ENCODE measurements at places on chromosomes 3 and 15.
A peak's percentile ranks its signal among the peaks of the same experiment; 100 is the strongest.

GRCh38 chr15:41024131-41024530 lies 70.9 kb downstream of the CHAC1 start:
- no peak for DNase-seq

DNA sequence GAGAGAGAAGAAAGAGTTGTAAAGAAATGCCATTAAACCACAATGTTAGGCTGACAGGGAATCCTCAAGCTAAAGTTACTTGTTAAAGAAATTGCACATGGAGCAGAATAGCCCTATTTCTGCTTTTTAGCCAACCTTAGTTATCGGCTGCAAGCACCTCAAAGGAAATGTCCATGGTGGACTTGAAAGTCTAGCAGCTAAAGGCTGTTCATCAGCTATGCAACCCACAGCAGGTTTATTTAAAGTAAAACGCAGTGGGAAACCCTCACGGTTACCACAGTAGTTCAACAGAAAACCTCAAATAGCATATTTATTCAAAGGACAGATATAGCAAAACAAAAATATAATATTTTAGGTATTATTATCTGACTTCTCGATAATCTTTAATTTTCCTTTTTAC lies 967.2 kb downstream of the IGSF11 start:
- no peak for DNase-seq

- DNase-seq = no peak
Observed at GRCh38 chr3:78079514-78079913, 1039.6 kb downstream of the ROBO2 start.

DNA sequence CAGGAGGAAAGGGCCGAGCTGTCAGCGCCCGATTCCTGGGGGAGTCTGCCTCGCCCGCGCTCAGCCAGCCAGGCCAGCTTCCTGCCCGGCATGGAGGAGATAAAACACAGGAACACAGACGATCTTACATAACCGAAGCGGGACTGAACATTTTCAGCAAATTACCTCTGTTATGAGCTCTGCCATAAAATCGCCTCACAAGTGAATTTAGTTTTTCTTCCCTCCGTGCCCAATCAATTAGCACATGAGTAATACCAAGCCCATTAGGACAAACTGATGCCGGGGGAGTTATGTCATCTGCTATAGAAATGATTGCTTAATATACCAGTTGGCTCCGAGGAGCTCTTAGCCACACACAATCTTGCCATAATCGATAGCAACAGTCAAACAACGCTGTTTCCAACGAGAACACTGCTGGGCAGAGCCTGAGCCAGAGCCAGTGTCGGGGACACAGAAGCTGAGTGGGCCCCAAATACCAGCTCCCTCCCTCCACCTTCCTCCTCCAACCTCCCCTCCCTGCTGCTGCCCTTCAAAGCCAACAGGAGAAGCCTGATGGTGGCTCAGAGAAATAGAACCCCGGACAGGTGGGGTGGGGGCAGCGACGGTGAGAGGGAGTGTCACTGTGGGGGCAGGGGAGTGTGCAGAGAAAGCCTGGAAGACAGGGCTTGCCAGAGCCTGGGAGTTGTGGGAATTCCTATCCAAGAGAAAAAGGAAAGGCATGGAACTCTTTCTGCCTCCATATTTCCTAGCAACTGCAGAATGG lies 279.4 kb upstream of the TLE3 start:
- DNase-seq = no peak

DNA sequence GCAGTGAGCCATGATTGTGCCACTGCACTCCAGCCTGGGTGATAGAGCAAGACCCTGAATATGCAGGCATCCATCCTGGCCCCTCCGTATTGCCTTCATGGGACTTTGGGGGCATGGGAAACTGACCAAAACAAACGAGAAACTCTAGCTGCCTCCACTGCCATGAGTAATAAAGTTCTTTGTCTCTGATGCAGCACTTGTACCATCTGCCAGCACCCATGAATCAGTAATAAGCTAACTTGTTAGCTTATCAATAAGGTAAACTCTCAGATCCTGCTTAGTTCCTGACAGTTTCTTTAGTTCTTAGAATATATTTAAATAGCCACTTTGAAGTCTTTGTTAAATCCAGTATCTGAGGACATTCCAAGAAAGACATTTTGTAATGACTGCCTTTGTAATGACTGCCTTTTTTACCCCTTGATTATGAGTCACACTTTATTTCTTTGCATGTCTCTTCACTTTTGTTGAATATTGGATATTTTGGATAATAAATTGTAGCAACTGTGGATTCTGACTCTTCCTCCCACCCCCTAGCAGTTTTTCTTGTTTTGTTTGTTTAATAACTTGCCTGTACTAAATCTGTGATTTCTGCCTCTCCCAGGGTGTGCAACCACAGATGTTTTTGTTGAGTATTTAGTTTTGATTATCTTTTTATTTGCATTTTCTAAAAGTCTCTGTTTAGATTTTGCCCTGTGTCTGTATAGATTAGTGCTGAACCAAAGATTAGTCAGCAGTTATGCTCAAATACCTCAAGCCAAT lies 136.9 kb downstream of the HCN4 start:
- DNase-seq = no peak

DNA sequence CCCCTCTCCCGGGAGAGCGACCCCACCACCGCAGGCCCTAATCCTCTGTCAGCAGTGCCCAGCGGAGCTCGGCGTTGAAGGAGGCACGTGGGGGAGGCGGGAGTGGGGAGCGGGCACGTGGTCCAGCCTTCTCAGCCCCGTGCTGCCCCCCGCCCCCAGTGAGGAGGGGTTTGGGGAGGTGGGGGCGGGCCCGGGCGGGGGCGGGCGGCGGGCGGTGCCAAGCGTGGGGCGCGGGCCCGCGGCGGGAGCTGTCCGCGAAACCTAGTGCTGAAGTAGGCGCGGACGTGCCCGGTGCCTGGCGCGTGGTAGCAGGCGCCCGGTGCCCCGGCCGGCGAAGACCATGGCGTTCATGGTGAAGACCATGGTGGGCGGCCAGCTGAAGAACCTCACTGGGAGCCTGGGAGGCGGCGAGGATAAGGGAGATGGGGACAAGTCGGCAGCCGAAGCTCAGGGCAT lies at the start of gene CPLX3:
Gene CPLX3, plus strand, starts transcription at position 264 of the 456 bp plus-strand sequence. Its CDS starts 77 bp downstream, at position 341.
- peak; percentile 58 for DNase-seq

DNA sequence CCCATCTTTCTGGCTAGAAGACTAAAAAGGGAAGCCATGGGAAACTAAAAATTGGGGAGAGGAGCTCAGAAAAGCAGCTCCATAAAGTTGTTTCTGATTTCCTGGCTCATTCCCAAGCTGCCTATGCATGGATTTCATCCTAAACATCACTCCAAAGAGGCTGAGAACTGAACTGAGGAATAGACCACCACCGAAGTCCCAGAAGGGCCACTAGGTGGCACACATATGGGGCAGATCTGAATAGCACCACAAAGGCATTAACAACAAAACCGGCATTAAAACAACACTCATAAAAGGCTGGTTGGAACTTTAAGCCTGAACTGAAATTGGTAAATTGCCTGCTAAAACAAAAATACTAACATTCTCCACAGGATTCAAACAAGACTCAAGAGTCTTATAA lies 106.3 kb downstream of the PLD1 start:
- peak; percentile 45 for DNase-seq

- no peak for DNase-seq
Observed at GRCh38 chr3:130823996-130824395, 69.9 kb upstream of the ATP2C1 start.

DNA sequence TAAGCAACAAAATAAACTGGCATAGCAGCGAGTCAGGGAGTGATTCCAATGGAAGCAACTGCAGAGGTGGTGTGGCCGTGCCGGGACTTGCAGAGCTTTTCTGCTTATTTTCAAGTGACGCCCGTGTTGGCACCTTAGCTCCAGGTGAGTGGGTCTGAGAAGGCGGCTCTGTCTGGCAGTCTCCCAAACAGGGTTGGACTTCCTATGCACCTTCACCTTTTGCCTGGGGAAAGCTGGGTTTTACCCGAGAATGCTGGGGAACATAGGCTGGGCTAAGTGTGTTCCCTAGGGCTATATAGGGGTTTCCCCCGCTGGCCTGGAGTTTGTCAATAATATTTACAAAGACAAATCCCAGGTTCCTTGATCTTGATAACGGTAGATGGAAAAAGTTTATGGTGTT lies 179.9 kb upstream of the TBL1XR1 start:
- no peak for DNase-seq

- DNase-seq = no peak
Observed at GRCh38 chr3:184658223-184658928, 53.5 kb downstream of the MAGEF1 start.

GRCh38 chr15:101433396-101433795 lies 56.1 kb downstream of the PCSK6 start:
- peak; percentile 42 for DNase-seq

- no peak for DNase-seq
Observed at GRCh38 chr15:42735382-42736165, 1.4 kb downstream of the CDAN1 start.

DNA sequence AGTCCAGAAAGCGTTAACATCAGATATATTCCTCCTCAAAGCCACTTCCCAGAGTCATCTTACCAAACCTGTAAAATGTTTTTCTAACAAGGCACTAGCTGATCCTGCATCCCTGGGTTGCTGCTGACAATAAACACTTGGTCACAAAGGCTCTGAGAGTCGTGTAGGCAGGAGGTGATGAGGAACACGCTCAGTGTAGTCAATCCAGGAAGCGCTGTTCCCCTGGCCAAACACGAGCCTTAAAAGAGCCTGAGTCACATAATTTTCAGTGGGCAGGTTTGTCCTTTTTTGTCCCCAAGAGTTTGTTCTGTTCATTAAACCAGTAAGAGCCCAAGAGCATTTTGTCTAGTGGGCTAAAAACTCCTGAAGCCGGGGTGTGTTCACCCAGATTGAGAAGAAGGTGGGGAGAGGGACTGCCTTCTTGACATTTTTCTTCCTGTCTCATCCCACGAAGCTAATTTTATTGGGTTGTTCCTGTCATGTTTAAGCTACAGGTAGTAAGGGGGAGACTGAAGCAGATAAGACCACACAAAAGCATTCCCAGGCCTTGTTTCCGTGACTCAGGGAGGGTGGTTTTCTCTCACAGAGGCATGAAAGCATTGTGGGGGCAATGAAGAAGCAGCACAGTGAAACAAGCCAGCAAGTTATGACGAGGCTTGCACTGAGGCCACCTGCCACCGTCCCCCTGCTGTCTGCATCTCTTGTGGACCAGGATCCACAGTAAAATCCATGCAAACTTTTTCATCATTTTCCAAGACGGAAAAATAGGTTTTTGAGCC lies 73.7 kb downstream of the FOXB1 start:
- DNase-seq = no peak

DNA sequence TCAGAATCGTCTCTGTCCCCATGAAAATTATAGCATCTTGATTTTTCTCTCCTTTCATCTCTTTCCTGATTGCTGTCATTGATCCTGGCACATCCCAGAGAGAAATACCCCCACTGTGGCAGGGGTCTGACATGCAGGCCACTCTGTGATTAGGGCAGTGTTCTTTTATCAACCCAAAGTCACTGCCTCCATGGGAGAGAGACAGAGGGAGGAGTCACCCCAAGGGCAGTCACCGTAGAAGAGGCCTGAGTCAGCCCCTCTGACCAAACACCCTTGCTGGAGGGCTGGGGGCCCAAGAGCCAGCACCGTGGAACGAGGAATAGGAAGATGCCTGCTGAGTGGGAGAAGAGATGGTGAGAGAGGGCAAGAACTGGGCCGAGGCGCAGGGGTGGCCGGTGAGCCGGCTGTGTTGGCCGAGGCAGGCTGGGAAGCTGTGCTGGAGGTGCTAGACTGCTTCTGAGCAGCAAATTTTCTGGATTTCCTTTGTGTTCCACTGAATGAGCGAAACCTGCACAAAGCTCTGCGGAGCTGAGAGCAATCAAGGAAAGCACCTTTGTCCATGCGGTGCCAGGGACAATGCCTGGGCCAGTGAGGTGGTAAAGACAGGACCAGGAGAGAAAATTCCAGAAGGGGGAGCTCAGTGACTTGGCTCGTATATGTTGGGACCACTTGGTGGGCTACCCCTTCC lies 103.8 kb downstream of the ADCY5 start:
- no peak for DNase-seq

- no peak for DNase-seq
Observed at GRCh38 chr3:94778289-94778688, 715.4 kb downstream of the NSUN3 start.

- DNase-seq = peak; percentile 66
Observed at GRCh38 chr3:179898024-179898423, 138.7 kb downstream of the PEX5L start.

- no peak for DNase-seq
Observed at GRCh38 chr3:49162751-49163419, 3.2 kb downstream of the CCDC71 start.

DNA sequence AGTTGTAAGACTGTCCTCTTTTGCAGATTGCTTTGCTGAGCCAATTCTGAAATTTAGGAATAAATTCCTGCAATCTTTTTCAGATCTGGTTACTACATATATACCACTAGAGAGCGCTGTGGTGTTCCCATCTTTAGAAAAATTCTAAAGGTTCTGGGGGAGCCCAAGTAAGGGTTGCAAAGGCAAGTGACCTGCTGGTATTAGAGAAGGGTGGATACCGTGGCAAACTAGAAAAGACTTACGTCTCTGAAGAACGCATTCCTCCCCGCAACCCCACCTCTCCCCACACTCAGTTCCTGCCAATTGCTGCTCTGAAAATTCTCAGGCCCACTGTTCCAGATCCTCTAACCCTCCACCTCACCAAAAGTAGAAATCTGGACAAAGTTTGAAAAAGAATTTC lies 48.5 kb downstream of the EFHB start:
- DNase-seq = no peak

DNA sequence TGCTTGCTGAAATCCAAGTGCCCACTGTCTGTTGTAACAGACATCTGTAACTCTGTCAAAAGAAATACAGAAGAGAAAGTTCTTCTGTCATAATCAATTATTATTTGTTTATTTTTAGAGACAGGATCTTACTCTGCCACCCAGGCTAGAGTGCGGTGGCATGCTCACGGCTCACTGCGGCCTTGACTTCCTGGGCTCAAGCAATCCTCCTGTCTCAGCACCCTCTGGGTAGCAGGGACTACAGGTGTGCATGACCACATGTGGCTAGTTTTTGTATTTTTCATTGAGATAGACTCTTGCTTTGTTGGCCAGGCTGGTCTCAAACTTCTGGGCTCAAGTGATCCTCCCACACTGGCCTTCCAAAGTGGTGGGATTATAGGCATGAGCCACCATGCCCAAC lies 177.6 kb upstream of the SETMAR start:
- no peak for DNase-seq

Data from WTC11 (cell line).